Activated T-cell treated with anti-CD3 and anti-CD28 coated beads, Interleukin-2, amount 50 U/mL, for 48 hours (primary cell): ENCODE measurements at places on chromosomes 7 and 10.

DNA sequence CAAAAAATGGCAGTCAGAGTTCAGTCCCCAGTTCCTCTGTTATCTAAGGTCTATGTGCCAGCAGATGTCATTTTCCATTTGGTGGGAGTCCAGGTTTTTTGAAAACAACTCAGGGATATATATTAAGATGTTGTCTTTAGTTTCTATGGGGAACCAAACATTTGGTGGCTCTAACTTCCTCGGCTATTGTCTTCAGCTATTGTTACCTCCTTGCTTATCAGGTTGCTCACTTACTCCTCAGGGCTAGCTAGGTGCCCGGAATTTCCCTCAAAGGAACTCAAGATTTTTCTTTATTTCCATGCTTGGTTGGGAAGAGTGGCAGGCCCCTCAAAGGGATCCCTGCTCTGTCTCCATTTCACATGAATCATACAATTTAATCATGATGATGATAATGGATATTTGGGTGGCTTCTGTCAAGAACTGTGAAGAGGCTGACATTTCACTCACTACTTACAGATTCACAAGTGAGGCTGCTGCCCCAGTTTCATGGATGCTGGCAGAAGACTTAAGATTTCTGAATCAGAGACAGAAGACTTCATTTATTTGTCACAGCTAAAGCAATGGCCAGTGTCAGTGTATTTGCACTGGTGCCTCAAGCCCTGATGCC, 182.8 kb downstream of the PKD1L1 start:
- DNase-seq: no peak

- no peak for DNase-seq
Measured at GRCh38 chr10:126224967-126225671, 163.2 kb downstream of the ADAM12 start.

DNA sequence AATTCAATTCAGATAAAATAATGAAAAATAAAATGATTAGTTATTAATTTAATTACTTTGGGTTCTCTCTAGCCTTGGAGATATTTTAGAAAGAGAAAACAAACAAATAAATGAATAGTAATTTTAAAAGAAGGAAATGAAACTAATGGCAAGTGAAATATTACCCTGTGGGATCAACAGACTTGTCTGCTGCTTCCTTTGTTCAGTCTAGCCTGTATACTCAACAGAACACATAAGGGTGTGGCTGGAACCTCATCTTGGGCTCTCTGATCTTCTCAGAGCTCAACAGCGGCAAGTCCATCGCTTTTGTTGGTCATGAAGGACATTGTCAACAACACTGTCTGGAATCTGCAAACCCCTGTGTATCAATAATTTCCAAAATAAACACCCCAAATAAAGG, 904.9 kb downstream of the IPMK start:
- DNase-seq: no peak

- DNase-seq: no peak
Measured at GRCh38 chr7:3206771-3207191, 94.3 kb upstream of the SDK1 start.

GRCh38 chr10:608331-609261, 80.9 kb downstream of the DIP2C start:
- no peak for DNase-seq

- no peak for DNase-seq
Measured at GRCh38 chr7:106175507-106175906, 63.4 kb upstream of the SYPL1 start.

DNA sequence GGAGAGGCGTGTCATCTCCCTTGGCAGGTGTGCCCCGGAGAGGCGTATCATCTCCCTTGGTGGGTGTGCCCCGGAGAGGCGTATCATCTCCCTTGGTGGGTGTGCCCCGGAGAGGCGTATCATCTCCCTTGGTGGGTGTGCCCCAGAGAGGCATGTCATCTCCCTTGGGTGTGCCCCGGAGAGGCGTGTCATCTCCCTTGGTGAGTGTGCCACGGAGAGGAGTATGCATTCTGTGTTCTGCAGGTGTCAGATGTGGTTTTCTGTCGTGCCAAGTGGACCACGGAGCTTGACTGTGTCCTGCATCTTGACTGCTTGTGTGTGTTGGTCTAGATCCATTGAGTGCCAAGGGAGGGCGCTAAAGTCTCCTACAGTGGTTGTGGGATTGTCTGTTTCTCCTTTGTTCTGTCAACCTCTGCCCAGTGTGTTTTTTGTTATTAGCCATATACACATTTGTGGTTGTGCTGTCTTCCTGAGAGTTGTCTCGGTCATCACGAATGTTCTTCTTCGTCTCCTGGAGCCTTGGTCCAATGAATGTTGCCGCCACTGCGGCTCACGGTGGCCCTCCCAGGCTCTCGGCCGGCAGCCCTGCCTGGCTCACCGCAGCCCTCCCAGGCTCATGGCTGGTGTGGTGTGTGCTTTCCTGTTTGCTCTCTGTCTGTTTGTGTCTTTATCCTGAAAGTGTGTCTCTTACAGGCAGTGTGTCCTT, 96.8 kb downstream of the INPP5A start:
- no peak for DNase-seq
